ENCODE measurements at places on chromosomes 16 and 17. TPM values are rescaled to one million over a fixed set of nuclear protein-coding genes. Genes with fewer than 3 reads are reported as not detected.

GRCh38 chr17:44001461-44001920, 2.9 kb upstream of the NAGS start:
- DNase-seq: no peak

- no peak for DNase-seq
Measured at GRCh38 chr17:40491486-40491885, 9.9 kb downstream of the TNS4 start.

- no peak for DNase-seq
Measured at GRCh38 chr17:49545806-49546545, 29.7 kb upstream of the NXPH3 start.

DNA sequence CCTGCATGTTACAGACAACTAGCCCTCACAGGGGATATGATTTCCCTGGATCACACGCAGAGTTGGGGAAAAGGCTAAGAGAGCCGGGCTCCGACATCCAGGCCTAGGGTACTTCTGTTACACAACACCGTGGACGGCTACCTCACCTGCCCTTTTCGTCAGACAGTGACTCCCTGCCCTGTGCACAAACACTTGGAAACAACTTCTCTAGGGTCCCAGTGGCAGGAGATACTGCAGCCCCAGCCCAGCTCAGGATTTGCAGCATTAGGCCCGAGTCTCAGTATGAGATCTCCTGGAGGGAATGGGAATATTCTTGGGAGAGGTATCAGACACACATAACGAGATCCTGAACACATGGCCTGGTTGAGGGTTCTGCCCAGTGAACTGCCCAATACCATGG, 8.3 kb downstream of the RUSF1 start:
- DNase-seq: no peak

DNA sequence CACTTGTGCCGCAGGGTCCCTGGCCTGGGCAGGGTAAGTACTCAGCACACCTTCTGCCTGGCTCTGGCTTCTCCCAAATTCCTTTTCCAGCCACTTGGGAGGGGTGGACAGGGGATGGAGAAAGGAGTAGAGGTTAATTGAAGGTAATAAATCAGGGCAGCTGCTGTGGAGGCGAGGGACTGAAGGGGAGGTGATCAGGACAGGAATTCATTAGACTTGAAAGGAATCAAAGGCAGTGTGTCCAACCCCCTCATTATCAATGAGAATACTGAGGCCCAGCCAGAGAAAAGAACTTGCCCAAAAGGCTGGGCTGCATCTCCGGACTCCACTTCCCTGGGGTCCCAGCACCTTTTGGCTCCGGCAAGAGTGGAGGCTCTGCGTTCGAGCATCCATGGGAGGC, 2.4 kb downstream of the SOST start:
- DNase-seq: no peak

GRCh38 chr16:84303023-84303422, 8.3 kb downstream of the WFDC1 start:
- DNase-seq: no peak

DNA sequence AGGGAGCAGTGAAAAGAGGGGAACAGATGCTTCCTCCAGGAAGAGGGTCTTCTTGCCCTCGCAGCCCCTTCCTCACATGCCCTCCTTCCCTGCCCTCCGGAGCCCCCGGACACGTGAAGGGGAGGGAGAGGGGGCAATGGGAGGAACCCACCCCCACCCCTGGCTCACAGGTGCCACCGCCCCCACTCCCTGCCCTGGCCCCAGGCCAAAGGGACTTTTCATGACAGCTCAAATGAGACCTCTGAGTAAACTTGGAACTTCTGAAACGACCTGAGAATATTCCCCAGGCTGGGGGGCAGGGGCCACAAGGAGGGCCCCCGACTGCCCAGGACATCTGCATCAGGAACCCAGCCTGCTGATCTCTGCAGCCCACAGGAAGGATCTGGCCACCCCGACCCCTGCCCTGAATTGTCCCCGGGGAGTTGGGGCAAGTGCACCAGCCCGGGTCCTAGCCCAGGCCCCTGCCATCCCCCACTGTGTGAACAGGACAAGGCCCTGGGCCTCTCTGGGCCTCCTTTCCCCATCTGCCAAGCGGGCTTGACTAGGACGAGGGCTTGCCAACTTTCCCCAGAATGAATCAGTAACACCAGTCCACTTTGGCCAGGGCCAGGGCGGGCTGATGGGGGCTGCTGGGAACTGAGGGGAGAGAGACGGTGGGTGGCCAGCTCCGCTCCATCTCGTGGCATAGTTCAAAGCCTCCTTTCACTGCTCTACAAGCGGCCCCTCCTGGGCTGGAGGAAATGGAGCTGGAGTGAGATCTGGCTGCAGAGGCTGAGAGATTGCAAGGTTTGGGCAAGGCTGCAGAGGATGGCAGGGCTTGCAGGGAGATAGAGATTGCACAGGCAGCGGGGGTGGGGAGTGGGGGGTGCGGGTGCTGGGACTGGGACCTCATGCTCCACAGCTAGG, 3.8 kb downstream of the IL21R start:
- no peak for DNase-seq

DNA sequence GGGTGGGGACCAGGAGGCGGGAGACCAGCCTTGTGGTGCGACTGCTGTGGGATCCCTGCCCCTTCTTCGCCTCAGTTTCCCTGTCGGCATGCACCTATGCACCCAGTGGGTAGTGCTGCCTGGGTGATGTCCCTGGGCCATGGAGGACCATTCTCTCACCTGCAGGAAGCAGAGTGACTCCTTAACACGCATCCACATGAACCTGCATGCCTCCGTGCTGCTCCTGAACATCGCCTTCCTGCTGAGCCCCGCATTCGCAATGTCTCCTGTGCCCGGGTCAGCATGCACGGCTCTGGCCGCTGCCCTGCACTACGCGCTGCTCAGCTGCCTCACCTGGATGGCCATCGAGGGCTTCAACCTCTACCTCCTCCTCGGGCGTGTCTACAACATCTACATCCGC, 25.2 kb downstream of the ADGRG5 start:
- DNase-seq: no peak

GRCh38 chr17:18117982-18118975, 9.7 kb downstream of the MYO15A start:
- no peak for DNase-seq

DNA sequence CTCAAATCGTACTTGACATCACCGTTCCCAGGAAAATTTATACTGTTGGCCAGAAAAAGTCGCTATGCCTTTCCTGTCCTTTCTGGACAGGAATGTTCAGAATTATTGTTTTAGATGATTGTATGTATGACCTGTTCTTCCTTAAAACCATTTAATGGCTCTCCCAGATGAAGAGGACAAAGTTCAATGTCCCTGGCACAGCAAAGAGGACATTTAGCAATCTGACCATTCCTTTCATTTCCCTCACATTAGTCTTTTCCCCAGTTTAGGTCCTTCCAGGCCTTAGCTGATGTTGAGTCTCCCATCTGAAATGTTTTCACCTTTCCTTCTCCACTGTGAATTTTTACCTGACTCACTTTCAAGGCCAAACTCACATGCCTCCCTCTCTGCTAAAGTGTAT, 938.9 kb downstream of the CDH11 start:
- DNase-seq: no peak

DNA sequence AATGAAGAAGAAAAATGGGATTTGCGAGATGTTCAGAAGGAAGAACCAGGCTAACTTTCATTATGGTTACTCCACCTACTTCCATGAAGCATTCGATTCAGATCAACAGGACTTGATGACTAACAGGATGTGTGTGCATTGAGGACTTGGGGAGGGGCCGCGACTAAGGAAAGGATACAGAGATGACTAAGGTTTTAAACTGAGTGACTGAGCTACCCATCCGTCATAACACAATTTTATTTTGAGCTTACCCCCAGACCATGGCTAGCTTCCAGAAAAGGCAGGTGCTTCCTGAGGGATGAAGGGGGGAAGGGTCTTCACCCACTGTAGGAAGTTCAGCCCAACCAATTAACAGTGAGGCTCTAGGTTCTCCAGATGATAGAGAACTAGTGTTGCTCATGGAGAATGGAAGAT, 2.5 kb upstream of the CDYL2 start:
- no peak for DNase-seq

DNA sequence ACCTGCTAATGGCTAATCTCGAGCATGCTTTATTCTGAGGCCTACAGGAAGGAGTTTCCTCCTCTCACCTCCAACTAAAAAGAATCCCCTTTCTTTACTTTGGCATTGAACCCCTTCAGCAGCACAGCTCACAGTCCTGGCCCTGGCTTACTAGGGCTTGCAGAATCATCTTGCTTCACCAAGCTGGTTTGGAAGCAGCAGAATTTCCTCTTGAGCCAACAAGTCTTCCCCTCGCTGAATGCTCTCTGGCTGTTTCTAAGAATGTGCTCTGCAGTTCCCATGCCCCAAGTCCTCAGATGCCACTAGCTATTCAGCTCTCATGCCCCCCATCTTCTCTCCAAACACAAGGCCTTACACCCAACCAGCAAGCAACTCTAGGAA, 271.2 kb downstream of the NTN1 start:
- no peak for DNase-seq

GRCh38 chr17:78787444-78787843, 5.4 kb upstream of the CYTH1 start:
- no peak for DNase-seq

BAHCC1 gene
- 0.58 TPM for total RNA-seq

CCL4L2 gene
- total RNA-seq: not detected

SYT17 gene
- 5.6 TPM for total RNA-seq

SLFN12 gene
- 10.7 TPM for total RNA-seq

C17orf67 gene
- total RNA-seq: 1.9 TPM

SLC9A5 gene
- 8.5 TPM for total RNA-seq

NT5M gene
- total RNA-seq: 8.7 TPM

Data from H1 (cell line).